ENCODE measurements at places on chromosomes 13 and 19.
A peak's percentile ranks its signal among the peaks of the same experiment; 100 is the strongest.

DNA sequence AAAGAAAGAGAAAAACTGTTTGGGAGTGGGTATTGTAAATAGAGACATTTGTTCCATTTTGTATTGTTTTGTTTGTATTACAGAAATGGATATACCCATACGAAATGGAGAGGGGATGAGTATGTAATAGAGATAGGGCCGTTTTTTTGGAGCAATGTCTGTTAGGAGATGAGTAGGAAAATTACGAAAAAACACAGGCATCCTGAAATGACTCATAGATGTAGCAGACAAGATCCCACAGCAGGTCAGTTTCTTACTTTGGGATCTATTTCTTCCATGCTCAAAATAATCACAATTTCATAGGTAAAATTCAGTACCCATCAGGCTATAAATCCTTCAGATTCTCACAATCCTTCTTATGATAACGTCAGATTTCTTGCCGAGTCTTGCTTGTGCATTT, 779.4 kb upstream of the SLITRK1 start:
- no peak for DNase-seq

GRCh38 chr13:62846302-62846701, 1430.7 kb upstream of the PCDH20 start:
- DNase-seq, result no peak

DNA sequence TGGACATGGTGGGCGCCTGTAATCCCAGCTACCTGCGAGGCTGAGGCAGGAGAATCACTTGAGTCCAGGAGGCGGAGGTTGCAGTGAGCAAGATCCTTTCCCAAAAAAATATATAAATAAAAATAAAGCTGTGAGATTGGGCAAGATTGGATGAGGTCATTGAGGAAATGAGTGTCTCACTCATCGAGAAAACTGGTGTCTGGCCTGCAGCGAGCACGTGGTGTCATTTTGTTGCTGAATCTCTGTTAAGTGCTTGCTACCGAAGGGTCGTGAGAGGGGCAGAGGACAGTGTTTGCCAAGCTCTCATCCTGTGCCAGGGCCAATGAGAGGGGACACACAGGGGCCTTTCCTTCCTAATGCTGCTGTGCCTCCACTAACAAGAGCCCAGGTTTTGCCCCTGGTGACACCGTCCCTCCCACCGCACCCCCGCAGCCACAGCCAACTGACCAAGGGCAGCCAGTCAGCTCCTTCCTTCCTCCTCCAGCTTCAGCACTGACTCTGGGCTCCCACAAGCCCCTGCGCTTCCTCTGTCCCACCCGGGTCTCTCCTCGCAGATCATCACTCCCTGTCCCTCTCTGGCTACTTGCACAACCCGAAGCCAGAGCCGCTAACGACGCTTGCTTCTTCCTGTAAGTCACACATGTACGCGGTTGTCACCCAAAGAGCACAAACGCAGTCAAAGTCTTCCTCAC, 3.2 kb downstream of the POLD1 start:
- DNase-seq, result no peak

DNA sequence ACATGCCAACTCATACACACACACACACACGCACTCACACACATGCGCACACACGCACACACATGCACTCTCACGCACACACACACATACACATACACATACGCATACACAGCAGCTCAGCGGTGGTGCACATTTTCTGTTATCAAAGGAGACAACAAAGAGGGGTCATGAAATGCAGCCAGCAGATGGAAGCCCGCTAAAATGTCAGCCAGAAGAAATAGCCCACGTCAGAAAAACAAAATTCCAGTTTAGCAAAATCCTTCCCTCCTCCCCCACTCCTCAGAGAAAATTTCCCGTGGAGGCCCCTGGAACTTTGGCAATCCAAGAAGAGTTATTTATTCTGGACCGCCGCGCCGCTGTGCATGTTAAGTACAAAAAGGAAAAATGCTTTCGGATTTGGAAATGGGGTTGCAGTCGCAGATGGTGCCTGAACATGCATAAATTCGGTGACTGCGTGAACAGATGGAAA, 114.6 kb upstream of the VSTM2B start:
- no peak for DNase-seq

DNA sequence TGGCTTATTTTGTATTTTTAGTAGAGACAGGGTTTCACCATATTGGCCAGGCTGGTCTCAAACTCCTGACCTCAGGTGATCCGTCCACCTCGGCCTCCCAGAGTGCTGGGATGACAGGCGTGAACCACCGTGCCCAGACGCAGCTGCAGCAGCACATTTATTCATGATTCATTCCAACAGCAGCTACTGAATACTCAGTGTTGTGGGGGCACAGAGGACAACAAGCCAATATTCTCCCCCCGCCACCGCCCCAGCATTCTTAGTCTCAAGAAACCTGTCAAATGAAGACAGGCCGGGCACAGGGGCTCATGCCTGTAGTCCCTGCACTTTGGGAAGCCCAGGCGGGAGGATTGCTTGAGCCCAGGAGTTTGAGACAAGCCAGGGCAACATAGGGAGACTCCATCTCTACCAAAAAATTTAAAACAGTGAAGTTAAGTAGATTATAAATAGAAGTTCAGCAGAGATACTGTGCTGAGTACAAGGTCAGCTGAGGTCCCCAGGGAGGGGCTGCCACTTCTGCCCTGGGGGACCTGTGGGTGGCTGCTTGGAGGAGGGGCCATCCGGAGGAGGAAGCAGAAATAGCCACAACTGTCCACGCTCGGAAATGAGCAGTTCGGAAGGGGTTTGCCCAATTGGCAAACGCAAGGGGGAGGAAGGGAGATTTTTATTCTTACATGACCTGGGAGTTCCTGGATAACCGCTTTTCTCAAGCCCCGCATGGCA, 4.3 kb downstream of the DOT1L start:
- no peak for DNase-seq

DNA sequence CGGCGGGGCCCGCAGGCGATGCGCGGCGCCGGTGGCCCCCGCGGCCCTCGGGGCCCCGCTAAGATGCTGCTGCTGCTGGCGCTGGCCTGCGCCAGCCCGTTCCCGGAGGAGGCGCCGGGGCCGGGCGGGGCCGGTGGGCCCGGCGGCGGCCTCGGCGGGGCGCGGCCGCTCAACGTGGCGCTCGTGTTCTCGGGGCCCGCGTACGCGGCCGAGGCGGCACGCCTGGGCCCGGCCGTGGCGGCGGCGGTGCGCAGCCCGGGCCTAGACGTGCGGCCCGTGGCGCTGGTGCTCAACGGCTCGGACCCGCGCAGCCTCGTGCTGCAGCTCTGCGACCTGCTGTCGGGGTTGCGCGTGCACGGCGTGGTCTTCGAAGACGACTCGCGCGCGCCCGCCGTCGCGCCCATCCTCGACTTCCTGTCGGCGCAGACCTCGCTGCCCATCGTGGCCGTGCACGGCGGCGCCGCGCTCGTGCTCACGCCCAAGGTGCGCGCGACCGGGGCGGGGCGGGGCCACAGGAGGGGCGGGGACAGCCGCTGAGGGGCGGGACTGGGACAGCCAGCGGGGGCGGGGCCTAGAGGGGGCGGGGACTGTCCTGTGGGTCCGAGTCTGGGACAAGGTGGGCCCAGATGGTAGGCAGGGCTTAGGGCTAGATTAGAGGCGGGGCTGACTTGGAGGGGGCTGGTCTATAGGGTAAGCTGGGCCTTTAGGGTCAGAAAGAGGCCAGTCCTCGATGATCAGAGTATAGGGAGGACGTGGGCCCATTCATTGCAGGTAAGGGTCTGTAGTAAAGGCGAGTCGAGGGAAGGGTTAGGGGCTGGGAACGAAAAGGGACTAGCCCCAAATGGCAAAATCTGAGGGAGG, 5.1 kb downstream of the GRIN2D start:
- DNase-seq, result peak; percentile 89

Data from RPMI8226 (cell line).